ENCODE measurements at places on chromosomes 2 and 18.

DNA sequence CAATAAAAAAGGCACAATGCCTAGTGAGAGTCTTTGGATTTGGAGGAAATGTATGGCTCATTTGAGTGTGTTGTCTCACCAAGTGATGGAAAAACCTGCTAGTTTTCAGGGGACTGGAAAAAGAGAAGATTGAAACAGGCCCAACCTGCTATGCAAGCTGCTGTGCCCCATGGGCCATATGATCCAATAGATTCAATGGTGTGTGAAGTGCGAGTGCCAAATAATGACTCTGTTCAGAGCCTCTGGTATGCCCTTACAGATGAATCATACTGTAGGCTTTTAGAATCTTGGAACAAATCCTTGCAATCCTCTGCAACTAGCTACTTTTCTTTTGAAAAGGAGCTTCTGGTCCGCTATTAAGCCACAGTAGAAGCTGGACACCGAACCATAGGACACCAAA, 529.8 kb upstream of the CNTNAP5 start:
- no peak for DNase-seq

DNA sequence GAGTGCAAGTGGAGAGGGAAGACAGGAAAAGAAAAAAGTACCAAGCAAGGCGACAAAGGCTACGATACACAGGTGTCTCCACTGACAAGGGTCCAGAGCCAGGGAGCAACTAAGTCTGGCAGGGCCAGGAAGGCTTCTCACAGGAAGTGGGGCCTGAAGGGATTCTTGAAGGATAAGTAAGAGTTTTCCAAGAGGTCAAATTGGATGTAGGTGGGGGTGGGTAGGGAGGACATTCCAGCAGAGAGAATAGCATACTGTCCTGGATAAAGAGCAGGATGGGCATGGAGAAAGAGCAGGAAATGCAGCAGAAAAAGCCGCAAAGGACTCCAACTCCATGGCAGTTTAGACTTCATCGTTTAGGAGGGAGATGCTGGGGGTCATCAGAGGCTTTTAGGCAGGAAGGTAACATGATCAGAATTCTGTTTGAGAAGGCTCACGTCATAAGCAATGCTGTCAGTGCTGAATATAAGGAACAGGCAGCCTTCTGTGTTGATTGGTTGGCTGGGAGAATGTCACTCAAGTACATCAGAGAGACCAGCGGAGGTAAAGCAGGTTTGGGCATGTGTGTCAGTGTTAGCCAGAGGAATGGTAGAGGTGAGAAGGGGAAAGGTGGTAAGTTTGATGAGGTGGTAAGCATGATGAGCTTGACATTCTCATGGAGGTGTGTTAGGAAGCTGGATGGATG, 35.1 kb downstream of the ARHGAP25 start:
- no peak for DNase-seq

DNA sequence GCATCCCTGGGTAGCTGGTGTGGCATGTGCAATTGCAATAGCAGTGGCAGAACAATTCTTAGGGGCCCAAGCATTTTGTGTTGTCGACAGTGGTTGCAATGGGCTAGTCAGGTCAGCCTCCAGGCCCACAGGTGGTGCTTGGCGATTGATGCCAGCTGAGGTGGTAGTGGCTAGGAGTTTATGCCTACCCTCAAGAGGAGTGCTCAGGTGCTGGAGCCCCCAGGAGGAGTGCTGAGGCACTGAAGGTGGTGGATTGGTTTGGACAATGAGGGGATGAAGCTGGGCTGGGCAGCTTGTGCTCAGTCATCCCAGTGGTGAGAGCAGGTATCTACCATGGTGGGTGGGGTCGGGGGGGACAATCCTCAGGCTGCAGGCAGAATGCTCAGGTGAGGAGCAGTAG, 877.9 kb upstream of the TMEFF2 start:
- DNase-seq, result no peak

- peak; percentile 76 for DNase-seq
Measured at GRCh38 chr2:55419233-55419678, 400 bp downstream of the CCDC88A start.

- no peak for DNase-seq
Measured at GRCh38 chr2:218897394-218898108, 16.9 kb downstream of the WNT10A start.

Data from erythroblast (primary cell).